ENCODE measurements at places on chromosomes 16 and 17. TPM values are rescaled to one million over a fixed set of nuclear protein-coding genes. Genes with fewer than 3 reads are reported as not detected.
A peak's percentile ranks its signal among the peaks of the same experiment; 100 is the strongest.

- no peak for DNase-seq
Measured at GRCh38 chr17:44610331-44610730, 45.9 kb upstream of the MEIOC start.

GRCh38 chr17:68775318-68775717, 174.2 kb upstream of the FAM20A start:
- no peak for DNase-seq

DNA sequence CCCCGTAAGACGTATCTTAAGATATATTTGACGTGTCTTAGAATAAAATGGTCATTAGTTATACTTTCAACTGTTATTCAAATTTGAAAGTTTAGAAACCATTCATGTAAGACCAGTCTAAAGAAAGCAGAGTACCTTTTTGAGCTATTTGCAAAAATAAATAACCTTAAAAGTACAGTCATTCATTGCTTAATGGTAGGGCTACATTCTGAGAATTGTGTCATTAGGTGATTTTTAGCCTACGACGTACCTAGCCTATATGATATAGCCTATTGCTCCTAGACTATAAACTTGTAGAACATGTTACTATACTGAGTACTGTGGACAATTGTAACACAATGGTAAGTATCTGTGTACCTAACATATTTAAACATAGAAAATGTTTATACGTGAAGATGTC, 139.2 kb downstream of the PHKB start:
- no peak for DNase-seq

GRCh38 chr16:82360024-82360783, 190.2 kb upstream of the MPHOSPH6 start:
- DNase-seq, result no peak

GRCh38 chr17:31489295-31490018, 98.0 kb downstream of the RAB11FIP4 start:
- no peak for DNase-seq

- no peak for DNase-seq
Measured at GRCh38 chr16:84380405-84380804, 12.1 kb downstream of the ATP2C2 start.

- no peak for DNase-seq
Measured at GRCh38 chr17:51912939-51913338, 245.6 kb downstream of the CA10 start.

GRCh38 chr17:47978324-47978723, 7.4 kb downstream of the CDK5RAP3 start:
- DNase-seq, result peak; percentile 50

DNA sequence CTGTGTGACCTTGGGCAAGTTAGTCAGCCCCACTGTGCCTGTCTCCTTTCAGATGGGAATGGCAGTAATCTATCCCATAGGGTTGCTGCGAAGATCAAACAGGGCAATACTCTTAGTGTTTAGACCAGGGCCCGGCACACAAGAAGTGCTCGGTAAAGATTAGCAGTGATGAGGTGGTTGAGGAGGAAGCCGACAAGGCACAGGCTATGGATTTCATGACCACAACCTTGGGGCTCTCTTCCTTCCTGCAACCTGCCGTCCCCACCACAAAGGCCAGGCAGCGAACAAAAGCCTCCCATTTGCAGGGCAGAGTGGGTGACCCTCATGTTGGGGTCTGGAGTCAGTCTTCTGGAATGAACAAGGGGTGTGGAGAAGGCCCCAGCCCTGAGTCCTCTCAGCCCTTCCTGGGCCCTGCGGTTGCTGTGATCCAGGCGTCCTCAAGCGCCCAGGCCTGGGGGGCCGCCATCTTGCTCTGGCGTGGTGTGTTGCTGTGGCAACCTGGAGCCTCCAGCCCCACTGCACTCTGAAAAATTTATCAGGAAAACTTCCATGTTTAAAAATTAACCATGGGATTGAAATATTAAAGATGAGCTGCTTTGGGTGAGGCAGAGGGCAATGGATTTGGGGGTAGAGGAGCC, 9.8 kb downstream of the ADAM11 start:
- no peak for DNase-seq

- no peak for DNase-seq
Measured at GRCh38 chr17:418421-418751, 65.8 kb upstream of the RPH3AL start.

GRCh38 chr16:15482068-15482747, 47.8 kb downstream of the BMERB1 start:
- no peak for DNase-seq

GRCh38 chr17:6510321-6510977, 45.9 kb downstream of the PITPNM3 start:
- DNase-seq, result no peak

DNA sequence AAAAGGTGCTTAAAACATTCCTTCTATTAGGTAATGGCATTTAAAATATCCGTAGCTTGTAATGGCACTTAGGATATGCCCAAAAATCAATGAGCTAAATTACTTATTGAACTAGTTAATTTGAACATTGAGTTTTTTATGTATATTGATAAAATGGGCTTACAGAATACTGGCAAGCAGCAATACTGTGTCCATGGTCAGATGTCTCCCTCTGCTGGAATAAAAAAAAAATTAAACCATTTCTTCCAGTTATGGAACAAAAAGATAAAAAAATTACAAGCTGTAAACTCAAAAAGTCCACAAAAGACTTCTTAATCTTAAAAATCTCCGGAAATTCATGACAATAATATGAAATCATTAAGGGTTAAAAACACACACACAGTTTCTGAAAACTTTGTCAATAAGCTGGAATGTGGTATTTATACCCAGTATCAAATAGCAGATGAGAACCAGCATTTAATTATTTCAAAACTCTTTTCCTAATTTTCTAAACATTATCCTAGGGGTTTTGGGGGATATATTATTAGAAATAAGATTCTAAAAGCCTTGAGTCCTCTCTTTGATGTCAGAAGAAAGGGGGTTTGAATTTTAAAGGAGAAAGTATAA, 21.5 kb upstream of the PSMD7 start:
- no peak for DNase-seq

TM4SF5 gene
- total RNA-seq, result not detected

HCRT gene
- total RNA-seq, result not detected

MPO gene
- total RNA-seq, result 0.05 TPM

SLC16A6 gene
- total RNA-seq, result 0.16 TPM

COL1A1 gene
- total RNA-seq, result 28.1 TPM
